ENCODE measurements at places on chromosomes 3 and 15.

DNA sequence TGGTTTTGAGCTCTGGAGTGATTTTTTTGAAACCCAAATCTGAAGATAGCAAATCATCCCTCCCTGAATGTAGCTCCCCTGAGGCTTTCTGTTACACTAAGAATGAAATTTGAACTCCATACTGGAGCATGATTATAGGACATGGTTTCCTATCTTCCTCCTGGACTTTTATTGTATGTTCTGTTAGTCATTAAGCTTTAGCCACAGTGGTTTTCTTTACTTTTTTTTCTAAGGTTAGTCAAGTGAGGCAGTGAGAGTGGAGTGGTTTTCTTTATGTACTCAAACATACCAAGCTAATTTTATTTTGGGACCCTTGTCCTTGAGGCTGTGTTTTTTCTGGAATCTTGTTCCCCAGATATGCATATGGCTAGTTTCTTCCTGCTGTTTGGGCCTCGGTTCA, 55.2 kb upstream of the FRMD4B start:
- DNase-seq = no peak

DNA sequence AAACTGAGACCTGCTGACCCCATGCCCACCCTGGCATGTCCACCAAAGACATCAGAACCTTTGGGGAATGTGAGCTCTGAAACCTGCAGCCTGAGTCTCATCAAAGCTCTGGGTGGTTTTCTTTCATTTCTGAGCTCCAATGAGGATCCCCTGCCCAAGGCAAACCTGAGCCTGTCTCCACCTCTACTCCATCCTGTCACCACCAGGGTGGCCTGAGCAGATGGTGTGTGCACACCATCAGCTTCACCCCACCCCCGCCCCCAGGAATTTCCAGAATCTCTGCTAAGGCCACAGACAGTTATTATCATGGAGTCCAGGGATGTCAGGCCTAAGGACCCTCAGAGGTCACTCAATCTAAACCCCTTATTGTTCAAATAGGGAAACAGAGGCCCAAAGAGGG, 1.3 kb downstream of the XIRP1 start:
- no peak for DNase-seq

GRCh38 chr3:71681224-71681668, 44.0 kb downstream of the EIF4E3 start:
- peak; percentile 59 for DNase-seq

- DNase-seq = no peak
Measured at GRCh38 chr3:33791477-33792166, 6.8 kb upstream of the PDCD6IP start.

- DNase-seq = no peak
Measured at GRCh38 chr3:111621535-111621934, 26.4 kb upstream of the ZBED2 start.

GRCh38 chr3:77041811-77042210, 1.9 kb downstream of the ROBO2 start:
- no peak for DNase-seq

DNA sequence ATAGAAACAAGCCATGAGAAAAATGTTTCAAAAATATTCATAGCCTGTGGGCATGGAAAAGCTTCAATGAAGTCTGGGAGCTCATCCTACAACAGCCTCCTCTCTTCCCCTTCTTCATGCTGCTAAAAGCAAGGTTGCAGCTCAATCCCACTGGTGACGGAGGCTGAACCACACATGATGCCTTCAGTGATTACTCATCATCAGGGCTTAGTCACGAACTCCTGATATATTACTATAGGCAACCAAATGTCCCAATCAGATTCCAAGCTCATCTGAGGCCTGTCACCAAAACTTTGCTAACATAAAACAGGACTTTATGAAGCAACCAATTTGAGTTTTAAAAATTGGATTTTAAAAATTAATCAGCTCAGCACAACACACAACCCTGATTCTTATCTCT, 24.0 kb upstream of the SLC24A5 start:
- DNase-seq = peak; percentile 71

GRCh38 chr3:25558121-25558520, 106.6 kb downstream of the TOP2B start:
- DNase-seq = no peak

GRCh38 chr15:22933641-22934061, 46.5 kb downstream of the CYFIP1 start:
- DNase-seq = no peak

GRCh38 chr3:147297761-147298350, 108.5 kb downstream of the ZIC4 start:
- no peak for DNase-seq

DNA sequence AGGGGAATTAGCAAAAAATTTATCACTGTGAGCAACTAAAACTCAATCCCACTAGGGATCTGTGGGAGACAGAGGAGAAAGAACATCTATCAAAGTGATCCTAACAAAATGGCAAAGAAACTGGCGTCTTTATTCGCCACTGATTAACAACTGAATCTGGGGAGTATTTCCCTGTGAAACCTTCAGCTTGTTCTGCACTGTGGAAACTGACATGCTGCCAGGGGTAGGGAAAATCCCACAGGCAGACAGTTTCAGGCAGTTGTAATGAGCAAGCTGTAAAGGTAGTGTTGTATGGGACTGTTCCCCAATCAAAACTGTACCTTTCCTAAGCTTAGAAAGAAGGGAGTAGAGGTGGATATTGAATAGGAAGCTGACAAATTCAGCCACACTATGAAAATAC, 611.7 kb downstream of the VGLL3 start:
- no peak for DNase-seq

GRCh38 chr15:99719096-99719541, 14.1 kb downstream of the LYSMD4 start:
- DNase-seq = no peak

DNA sequence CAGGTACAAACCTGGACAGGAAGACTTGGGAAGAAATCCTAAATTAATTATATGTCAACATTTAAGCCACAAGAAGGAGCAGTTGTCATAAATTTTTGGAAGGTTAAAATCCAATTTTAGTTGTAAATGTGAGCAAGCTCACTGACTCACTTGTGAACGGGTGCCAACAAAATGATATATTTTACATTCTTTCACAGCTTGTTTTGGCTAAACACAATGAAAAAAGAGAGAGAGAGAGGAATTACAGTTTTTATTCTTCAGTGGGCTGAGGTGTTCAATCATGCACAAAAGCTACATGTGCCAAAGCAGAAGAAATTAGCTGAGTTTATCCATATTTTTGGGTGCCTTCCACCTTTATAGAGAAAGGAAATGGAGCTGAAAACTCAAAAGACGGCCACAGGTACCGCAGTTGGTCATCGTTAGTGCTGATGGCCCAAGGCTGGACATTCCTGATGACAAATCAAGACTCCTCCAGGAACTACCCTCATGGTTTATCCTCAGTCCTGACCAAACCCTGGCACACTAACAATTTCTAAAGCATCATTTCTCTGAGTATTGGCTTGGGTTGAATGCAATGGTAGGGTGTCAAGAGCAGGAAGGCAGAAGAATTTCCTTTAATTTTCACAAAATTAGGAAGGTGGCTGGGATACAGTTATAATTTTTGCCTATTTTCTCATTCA, 37.6 kb upstream of the WNT5A start:
- DNase-seq = peak; percentile 60

GRCh38 chr3:187104933-187105332, 34.4 kb downstream of the RPL39L start:
- no peak for DNase-seq

- no peak for DNase-seq
Measured at GRCh38 chr3:186453531-186453930, 90.6 kb downstream of the CRYGS start.

GRCh38 chr15:70149667-70150404, 52.1 kb upstream of the TLE3 start:
- DNase-seq = no peak

- no peak for DNase-seq
Measured at GRCh38 chr3:134665243-134665642, 14.4 kb upstream of the KY start.

DNA sequence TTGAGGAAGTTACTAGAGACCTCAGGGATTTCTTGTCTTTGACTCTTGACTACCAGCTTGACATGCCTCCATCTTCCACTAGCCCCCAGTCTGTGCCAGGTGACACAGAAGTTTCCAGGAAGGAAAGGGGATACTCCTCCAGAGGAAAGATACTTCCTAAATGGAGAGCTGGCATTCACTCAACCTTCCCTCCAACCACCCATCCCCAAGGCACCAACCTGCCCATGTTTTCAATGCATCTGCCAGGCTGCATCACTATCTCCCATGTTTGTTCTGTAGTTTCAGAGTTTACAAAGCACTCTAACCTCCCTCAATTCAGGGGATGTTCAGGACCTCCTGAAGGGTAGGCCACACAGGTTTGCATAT, 198.4 kb upstream of the LPP start:
- DNase-seq = no peak

- DNase-seq = no peak
Measured at GRCh38 chr3:26683902-26684301, 61.3 kb downstream of the LRRC3B start.

DNA sequence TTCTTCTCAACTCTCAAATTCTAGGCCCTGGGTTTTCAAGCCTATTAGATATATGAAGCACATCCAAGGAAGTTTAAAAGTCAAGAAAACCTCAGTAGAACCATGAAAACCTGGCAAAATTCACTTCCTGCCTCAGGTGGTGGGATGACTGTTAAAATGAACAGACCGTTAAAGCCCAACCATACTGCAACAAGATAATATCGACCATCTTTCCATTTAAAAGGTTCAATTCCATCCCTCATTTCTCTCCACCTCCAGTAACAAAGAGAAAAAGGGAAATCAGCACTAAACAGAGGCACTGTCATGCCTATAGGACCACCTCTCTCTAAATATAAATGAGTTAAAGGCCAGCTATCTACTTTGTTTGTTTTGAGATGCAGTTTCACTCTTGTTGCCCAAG, 31.2 kb downstream of the EDC3 start:
- no peak for DNase-seq
